ENCODE measurements at places on chromosomes 3 and 15.

DNA sequence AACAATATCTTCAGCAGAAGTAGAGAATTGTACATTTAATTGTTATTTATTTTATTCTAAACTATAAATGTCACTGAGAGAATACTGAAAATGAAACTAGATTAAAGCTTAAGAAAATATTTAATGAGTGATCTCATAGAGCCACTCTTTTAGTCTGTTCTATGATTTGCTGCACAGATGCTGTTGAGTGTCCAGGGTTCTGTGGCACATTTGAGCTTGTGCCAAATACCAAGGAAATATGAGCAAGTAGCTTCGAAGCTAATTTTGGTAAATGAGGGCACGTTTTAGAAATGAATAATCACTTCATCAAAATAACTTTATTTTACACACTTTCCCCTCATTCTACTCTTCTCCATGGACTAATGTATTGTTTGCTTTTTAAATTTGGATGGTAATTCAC lies 53.6 kb upstream of the THRB start:
- DNase-seq, result no peak

- DNase-seq, result no peak
Measured at GRCh38 chr3:28068342-28068741, 173.1 kb upstream of the CMC1 start.

- DNase-seq, result no peak
Measured at GRCh38 chr3:172717493-172718088, 6.7 kb upstream of the NCEH1 start.

GRCh38 chr3:14858105-14858504 lies 39.3 kb downstream of the FGD5 start:
- DNase-seq, result no peak

DNA sequence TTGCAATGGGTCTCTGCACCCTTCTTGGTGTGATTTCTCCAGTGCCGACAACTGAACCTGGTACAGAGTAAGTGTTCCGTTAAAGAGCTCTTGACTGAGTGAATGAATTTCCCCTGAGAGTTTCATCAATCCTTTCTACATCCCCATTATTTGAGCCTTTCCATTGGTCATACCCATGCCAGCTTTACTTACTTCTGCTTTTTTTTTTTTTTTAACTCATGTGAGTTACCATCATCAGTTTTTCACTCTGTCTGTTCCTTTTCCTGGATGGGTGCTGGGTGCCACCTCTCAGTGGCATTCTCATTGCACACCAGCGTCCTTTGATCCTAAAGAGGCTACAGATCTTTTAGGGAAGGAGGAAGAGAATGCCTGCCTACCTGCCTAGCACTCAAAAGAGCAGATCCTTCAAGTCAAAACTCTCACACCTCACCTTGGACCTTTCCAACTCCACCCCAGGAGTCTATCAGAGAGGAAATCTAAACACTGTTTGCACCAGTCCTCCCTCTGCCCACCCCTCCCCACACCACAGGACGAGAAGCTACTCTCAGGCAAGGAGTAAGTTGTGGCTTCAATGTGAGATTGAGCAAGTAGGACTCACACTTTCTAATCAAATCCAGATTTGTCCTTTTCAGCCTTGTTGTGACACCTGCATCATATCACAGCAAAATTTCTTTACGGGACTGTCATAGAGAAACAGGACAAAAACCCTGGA lies 13.1 kb upstream of the USP3 start:
- no peak for DNase-seq

DNA sequence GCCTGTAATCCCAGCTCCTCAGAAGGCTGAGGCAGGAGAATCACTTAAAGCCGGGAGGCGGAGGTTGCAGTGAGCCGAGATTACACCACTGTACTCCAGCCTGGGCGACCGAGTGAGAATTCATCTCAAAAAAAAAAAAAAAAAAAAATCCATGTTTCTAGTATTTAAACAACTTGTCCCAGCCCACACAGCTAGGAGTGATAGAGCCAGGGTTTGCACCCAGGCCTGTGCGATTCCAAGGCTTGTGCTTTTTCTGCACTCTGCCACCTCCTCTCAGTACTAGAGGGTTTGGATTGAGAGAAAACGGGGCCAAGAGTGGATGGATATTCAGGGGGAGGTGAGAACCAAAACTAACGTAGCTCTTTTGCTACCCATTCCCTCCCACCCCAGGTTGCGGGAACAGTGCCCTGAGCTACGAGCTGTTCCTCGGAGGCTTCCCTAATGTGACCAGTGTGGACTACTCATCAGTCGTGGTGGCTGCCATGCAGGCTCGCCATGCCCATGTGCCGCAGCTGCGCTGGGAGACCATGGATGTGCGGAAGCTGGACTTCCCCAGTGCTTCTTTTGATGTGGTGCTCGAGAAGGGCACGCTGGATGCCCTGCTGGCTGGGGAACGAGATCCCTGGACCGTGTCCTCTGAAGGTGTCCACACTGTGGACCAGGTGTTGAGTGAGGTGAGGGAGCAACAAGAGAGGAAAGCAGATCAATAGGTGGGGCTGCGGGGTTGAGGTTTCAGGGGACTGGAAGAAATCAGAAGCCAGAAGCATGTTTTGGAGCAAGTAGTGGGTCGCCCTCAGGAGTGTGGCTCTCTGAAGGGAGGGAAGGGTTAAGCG lies 4.1 kb downstream of the CAMK2N2 start:
- DNase-seq, result no peak

- DNase-seq, result no peak
Measured at GRCh38 chr15:74060251-74060650, 22.1 kb downstream of the GOLGA6A start.

GRCh38 chr3:59606638-59607266 lies 556.9 kb upstream of the CFAP20DC start:
- no peak for DNase-seq

- no peak for DNase-seq
Measured at GRCh38 chr3:193190146-193190786, 50.8 kb upstream of the PLAAT1 start.

- no peak for DNase-seq
Measured at GRCh38 chr3:173744895-173745294, 347.4 kb downstream of the NLGN1 start.

GRCh38 chr3:66572090-66572675 lies 71.4 kb upstream of the LRIG1 start:
- no peak for DNase-seq

- no peak for DNase-seq
Measured at GRCh38 chr3:35296533-35296932, 342.8 kb upstream of the ARPP21 start.

DNA sequence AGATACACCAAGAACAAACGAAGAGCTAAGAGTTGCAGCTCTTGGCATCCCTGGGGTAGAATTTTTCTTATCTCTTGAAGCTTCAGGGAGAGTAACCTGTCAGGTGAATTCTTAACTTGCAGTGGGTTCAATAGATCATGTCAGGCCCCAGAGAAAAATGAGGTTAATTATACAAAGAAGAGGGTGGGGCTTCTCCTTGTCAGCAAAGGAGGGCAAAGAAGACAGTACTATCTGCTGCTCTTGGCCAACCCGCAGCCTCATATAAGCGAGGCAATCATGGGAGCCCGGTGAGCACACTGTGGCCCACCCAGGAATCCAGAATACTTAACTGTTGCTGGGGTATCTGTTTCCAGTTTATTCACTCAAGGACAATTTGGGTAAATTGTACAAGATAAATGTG lies 110.2 kb downstream of the SEMA5B start:
- DNase-seq, result no peak

DNA sequence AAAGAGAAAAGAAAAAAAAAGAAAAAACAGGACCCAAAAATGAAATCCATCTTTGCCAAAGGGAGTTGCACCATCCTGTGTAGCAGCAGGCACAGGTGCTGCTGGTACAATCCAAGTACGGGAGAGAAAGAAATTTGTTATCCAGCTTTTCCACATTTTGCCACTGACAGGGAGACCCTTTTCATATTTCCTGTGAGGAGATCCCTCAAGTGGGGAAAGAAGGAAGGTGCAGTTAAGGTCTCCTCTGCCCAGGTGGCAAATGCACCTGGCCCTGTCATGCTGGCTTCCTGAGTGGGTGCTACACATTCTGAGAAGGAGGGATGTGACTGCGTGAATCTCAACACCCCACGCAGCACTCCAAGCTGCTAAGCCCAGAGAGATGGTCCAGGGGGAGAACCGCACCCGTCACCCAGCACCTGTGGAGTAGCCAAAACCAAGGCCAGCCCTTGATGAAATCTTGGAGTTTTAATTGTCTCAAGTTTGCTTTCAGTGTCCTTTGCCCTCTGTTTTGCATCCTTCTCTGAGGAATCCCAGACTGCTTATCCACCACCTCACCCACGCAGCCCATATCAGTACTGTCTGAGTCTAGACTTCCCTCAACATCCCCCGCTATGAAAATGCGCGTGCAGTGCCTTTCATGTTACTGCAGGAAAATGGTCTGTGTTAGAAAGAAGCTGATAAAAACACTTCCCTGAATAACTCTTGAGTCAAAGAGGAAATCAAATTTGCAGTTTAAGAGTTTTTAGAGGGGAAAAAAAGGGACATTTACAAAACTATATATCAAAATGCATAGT lies 141.9 kb upstream of the THBS1 start:
- no peak for DNase-seq

DNA sequence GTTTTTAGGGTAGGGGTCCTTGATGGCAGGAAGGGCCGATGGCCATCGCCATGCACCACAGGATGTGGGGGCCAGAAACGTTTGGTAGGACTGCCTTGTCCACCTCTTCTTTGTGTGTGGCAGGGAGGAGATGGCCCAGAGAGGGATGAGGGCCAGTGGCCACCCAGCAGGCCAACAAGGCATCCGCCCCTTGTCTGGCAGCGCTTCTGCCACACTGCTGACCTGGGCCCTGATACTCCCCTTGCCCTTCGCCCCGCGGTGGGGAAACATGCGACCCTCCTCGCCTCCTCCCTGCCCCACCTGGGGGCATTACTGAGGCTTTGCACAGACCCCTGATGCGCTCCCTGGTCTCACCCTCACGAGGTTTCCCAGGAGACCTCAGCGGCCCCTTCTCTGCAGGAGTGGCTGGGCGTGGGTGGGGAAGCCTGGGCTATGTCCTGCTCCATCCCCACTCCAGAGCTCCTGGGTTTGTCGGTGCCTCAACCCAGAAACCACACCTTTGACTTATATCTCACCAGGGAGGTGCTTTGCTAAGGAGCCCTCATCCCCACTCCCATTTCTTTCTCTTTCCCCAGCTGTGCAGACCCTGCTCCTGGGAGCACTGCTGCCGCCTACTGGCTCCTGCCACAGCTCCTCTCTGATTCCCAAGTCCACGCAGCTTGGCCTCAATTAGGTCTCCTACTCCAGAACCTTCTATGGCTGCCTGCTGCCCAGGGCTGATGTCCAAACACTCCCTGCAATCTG lies 38.7 kb downstream of the FEM1B start:
- no peak for DNase-seq

DNA sequence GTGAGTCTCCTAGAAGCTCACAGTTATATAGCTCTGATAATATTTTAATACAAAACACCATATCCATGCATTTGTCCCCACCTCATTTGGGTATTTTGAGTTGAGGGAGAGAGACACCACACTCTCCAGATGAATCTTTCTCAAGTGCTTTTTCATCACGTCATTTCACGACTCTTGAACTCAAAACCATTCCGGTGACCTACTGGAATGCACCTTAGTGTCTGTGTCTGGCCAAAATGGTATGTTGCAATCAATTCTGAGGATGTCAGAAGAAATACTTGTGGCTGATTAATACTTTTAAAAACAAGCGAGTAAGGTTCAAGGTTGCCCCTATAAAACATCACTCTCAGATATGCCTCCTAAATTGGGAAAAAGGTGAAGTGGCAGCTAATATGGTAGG lies 352.6 kb upstream of the ICE2 start:
- no peak for DNase-seq

GRCh38 chr3:106247902-106248684 lies 379.3 kb upstream of the CBLB start:
- no peak for DNase-seq

GRCh38 chr3:38707730-38708129 lies 58.2 kb upstream of the SCN5A start:
- DNase-seq, result no peak

GRCh38 chr3:152159328-152159727 lies 109.4 kb upstream of the MBNL1 start:
- DNase-seq, result no peak

DNA sequence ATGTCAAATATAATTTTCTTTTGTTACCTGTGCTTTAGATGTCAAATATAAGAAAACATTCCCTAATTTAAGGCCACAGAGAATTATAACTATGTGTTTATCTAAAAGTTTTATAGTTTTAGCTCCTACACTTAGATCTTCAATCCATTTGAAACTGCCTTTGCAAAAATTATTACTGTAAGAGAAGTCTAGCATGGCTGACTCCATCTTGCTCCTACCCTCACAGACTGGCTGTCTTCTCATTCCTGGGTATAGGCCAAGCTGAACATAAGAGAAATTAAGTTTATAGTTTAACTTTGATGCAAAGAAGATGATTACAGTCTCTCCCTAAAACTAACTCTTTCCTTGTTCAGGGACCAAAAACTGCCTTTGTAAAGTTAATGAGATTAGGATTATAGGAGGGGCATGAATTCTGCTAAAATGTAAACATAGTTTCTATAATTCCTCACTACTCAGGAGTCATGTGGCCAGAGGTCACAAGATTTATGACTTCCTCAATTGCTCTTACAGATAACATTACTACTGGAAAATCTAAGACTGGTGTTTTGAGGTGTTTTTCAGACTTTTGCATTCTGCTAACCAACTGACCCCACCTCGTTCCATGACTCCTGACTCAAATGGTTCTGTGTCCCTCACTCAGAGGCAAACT lies 184.0 kb downstream of the BCHE start:
- DNase-seq, result no peak

GRCh38 chr15:79994615-79995014 lies 23.6 kb upstream of the BCL2A1 start:
- DNase-seq, result no peak

GRCh38 chr3:59777667-59778077 lies 727.8 kb upstream of the CFAP20DC start:
- no peak for DNase-seq

GRCh38 chr3:29741231-29741630 lies 460.4 kb downstream of the RBMS3 start:
- no peak for DNase-seq

DNA sequence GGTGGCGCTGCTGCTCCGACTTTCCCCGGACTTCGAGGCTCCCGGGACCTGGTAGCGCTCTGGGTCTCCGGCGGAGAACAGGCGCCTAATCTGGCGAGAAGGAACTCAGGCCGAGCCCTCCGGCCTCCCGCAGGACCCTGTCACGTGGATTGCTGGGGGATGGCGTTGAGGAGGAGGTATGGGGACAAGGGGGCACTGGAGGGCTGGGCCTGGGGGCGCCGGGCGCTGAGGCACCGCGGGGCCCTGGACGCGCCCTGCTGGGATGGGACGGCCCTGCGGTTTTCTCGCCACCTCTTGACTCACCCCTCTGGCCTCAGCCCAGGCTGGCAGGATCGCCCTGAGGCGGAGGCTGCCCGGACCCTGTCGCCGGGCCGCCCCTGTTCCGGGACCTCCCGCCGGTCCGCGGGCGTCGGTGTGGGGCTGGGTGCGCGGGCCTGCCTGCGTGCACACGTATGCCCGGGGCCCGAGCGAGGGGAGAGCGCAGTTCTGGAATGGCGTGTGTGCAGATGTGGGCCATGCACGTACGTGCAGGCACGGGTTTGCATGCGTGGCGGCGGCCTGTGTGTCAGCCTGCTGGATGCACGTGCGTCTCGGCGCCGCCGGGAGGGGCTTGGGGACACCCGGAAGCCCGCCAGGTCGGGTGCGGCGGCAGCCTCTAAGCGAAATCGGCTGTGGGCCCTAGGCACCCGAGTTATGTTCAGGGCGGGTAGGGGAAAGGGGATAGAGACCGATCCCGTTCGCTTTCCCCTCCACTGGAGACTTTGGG lies 752 bp downstream of the C15orf39 start:
- DNase-seq, result peak; percentile 86

All from stimulated activated CD4-positive, alpha-beta T cell treated with anti-CD3 and anti-CD28 coated beads, Interleukin-4, amount 100 ng/mL, for 24 hours (primary cell).